NCI-H1417 treated with DMSO at 0.1 percent for 48 hours (cell line): ENCODE measurements at places on chromosomes 2 and 18.

- DNase-seq, result no peak
Measured at GRCh38 chr2:139201516-139201915, 421.3 kb upstream of the NXPH2 start.

DNA sequence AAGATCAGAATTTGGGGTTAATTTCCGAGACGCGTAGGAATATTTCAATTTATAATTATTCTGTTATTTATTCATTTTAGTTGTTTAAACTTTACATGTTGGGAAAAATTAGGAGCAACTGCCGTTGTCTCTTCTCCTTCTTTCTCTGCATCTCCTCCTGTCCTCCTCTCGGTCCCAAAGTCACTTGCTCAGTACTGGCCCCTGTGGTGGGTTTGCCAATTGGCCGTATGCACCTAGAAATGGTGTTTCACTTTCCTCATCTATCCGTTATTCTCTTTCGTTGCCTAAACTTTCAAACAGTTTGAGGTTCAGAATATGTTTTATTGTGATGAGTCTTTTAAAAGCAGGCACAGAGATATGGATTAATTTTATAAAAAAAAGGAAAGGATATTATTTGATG, 517.9 kb downstream of the PLCL1 start:
- DNase-seq, result no peak

DNA sequence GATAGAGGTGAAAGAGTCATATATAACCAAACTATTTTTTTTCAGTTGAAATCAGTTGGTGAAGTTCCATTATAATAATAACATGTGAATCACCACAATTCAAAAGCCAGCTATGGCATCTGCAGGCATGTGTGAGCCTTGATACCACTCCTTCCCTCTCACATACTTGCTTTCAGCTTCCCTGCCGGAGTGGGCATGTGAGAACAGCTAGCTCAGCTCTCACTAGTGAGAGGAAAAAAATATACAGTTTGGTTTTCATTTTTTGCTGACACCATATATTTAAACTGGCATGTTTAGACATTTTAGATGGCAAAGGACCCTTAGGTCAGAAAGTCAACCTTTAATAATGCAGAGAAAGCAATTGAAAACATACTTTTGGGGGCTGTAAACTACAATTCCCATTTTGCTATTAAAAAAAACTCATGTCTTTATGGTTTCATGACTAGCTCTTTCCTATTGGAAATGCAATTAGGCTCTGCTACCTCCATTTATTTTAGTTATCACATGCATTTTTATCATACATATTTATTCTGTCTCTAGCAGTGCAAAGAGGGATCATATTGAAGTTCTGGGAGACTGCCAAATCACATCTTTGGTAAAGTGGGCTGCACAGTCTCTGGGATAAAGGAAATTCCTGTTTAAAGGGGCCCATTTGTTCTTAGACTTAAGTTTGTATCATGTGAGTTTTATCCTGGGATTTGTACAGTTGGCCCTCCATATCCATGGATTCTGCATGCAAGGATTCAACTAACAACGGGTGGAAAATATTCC, 33.2 kb upstream of the SLC40A1 start:
- no peak for DNase-seq

DNA sequence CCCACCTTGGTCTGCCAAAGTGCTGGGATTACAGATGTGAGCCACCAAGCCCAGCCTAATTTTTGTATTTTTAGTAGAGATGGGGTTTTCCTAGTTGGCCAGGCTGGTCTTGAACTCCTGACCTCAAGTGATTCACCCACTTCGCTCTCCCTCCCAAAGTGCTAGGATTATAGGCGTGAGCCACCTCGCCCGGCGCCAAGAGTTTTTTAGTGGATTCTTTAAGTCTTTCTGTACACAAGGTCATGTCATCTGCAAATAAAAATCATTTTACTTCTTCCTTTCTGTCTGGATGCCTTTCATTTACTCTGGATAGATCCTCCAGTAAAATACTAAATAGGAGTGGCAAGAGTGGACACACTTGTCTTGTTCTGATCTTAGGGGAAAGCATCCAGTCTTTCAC, 61.7 kb downstream of the KCMF1 start:
- no peak for DNase-seq

GRCh38 chr18:34322365-34323289, 97.9 kb upstream of the NOL4 start:
- DNase-seq, result peak; percentile 38

DNA sequence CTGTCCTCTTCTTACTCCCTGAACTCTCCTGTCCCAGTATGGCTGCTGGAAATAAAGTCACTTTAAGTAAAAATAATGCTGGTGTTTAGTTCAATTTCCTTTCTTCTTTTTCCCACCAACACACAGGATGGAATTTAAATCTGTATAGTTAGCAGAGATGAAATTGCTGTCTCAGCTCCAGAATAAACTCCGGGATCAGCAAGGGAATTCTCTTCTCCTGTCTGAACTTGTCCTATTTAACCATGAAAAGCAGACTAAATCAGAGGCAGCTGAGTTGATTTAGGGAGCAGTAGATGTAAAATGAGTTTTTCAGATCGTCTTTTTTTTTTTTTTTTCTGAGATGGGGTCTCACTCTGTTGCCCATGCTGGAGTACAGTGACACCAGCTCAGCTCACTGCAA, 25.9 kb downstream of the TTLL4 start:
- no peak for DNase-seq

DNA sequence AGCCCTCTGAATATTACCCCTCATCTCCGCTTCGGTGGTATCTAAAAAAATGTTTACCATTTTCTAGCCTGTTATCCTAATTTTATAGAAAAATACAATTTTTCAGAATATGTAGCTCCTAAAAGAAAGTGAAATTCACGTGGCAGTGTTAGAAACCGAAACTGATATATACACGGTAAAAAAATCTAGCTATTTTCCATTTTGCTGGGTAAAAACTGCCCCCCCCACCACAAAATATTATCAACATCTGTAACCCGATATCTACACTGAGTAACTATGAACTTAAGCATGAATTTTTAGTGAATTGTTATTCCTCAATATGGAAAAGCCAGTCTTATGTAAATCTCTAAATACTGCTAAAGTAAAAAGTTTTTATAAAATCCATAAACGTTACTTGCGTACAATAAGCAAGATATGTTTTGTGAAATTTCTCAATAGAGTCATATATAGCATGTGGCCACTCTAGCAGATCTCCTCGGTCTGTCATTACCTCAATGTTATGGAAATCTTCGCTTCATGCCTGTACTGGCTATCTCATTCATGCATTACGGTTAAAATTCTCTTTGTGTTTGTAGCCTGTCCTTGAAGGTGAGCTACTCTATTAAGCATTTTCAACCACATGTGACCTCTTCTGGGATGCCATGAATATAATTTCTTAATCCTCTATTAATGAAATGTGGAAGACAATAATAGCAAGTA, 524.2 kb downstream of the TRIB2 start:
- no peak for DNase-seq

GRCh38 chr2:132538331-132538855, 121.8 kb downstream of the GPR39 start:
- no peak for DNase-seq

GRCh38 chr18:75344615-75345014, 82.9 kb downstream of the SMIM21 start:
- DNase-seq, result no peak

DNA sequence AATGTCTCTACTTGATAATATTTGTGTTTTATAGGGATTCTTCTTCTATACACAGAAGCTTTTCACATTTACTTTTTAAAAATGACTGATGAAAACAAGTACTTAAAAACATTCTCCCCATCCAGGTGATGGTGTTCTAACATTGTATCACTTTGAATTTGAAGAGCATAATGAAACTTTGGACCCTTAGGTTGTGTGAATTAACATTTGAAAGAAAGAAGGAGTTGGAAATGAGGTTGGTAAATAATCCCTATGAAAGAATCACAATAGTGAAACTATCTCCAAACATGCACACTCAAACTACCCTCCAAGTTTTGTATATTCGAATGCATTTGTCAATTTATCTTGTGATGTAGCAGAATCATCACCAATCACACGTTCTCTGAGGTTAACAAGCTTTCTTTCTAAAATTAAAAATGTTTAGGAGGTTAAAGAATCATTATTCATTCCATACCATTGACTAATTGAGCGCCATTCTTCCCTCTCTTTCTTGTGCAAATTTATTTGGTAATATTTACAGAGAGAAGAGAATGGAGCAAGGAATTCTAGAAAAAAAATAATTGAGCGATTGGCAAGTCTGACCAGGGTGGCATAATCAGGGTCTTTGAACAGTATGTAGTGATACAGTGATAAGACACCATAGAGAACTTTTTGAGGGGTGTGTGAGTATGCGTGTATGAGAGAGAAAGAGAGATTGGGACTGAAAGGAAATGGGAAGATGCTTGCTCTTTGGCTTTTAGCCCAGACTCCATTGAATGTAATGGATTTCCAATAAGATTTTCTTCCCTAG, 260.0 kb upstream of the NRXN1 start:
- no peak for DNase-seq

DNA sequence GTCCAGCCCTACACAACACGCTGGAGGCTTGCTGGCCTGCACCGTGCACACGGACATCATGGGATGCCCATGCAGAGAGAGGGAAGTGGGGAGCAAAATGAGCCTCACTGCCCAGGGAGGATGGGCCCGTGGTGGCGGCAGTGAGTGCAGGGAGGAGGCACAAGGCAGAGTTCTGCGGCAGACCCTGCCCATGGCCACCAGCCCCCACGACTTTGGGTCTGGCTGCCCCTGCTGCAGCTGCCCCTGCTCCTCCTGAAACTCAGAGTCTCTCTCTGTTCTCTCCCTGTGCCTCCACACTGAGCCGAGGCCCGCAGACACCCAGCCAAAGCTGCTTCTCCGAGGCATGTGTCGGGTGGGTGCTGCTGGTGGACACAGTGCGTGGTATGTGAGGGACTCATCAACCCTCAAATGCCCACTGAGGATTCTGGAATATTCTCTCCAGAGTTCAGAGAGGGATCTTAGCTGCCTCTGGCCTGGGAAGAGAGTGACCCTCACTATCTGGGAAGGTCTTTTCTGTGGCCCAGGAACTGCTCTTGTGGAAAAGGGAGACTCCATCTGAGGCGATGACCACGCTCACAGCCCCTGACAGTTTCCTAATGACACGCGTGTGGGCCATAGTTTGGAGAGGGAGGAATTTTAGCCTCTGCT, 45.1 kb upstream of the HPCAL1 start:
- DNase-seq, result no peak

- DNase-seq, result no peak
Measured at GRCh38 chr2:152042636-152043615, 55.9 kb downstream of the CACNB4 start.

- no peak for DNase-seq
Measured at GRCh38 chr2:200367155-200367554, 60.7 kb downstream of the SPATS2L start.

GRCh38 chr2:241309684-241310117, 5.8 kb downstream of the HDLBP start:
- DNase-seq, result no peak

DNA sequence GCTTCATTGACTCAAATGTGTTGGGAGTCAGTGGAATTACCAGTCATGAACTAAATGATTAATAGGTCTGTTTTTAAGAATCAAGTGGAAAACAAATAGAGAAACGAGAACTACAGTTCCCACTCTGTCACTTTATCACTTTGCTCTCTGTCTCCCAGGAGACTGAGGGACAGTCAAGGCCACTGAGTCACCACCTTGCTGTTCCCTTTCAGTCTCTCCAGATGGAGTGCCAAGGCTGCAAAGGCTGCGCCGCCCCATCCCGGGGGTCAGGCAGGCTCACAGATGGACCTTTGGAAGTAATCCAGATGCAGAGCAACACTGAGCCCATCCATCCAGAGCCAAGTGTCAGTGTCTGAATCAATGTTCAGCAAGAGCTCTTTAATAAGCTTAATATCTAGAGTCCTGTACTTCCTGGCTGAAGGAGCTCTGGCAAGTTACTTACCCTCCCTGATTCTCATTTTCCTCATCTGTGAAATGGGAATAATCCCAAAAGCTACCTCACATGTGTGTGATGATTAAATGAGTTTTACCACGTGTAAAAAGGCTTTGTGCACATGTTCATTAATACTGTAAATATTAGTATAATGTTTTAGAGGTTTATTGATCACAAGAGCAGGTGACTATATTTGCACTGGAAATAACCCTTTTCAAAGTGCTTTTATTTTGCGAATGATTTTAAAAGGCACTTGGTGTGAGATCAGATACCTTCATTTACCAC, 43.0 kb upstream of the EFEMP1 start:
- no peak for DNase-seq

GRCh38 chr2:153059338-153060052, 341.1 kb downstream of the ARL6IP6 start:
- no peak for DNase-seq

GRCh38 chr18:47417807-47418206, 166.3 kb upstream of the SKOR2 start:
- no peak for DNase-seq

- no peak for DNase-seq
Measured at GRCh38 chr2:134324430-134324829, 70.6 kb downstream of the MGAT5 start.

DNA sequence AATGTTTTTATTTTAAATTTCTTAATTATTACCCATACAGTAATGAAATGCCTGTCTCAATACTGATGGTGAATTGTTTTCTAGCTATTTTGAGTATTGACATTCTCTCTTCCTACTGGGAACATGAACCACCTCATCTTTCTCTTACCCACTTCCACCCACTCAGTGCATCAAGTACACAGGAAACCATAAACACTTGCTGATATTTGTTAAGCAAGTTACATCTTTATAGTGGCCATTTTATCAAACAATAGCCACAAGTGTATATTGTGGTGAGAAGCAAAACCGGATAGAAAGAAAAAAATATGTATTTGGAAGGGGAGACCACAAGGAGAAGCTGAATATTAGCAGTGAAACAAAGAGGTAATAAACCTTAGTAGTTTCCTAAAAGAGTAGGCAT, 368.1 kb upstream of the HNRNPA3 start:
- DNase-seq, result no peak

DNA sequence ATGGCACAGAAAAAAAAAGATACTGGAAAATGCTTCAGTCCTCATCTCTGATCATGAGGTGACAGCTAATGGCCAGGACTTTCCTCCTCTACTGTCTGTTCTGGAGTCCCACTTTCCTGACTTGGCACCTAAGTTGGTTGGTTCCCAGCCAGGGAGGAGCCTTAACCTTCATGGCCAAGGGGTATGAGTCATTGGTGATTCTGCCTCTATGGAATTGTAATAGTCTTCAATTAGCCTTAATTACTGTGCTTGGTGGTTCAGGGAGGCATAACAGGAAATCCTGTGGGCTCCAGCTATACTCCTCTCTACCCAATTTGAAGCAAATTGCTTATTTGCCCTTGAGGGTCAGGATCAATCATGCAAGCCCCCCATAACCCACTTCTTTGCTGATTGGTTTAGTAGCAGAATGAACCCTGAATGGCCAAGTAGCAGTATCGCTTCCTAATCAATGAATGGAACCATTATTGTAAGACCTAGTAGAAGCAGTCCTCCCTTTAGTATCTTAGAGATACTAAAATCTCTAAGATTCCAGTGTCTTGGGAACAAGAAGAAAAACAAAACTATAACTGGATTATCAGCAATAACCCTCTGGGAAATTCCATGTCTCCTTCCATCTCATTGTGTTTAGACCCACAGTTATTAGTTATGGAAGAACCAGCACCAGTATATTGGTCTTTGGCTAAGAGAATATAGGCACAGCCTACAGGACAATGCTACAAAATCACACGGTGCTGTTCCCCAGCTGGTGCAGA, 109.0 kb downstream of the COL6A3 start:
- no peak for DNase-seq

GRCh38 chr2:290090-290722, 2.3 kb upstream of the ALKAL2 start:
- DNase-seq, result no peak

- DNase-seq, result no peak
Measured at GRCh38 chr2:33118651-33119050, 171.9 kb downstream of the LTBP1 start.
